Cardiac septum (tissue), 1 donor: ENCODE measurements at places on chromosomes 4 and X. TPM values are rescaled to one million over a fixed set of nuclear protein-coding genes. Genes with fewer than 3 reads are reported as not detected.

DNA sequence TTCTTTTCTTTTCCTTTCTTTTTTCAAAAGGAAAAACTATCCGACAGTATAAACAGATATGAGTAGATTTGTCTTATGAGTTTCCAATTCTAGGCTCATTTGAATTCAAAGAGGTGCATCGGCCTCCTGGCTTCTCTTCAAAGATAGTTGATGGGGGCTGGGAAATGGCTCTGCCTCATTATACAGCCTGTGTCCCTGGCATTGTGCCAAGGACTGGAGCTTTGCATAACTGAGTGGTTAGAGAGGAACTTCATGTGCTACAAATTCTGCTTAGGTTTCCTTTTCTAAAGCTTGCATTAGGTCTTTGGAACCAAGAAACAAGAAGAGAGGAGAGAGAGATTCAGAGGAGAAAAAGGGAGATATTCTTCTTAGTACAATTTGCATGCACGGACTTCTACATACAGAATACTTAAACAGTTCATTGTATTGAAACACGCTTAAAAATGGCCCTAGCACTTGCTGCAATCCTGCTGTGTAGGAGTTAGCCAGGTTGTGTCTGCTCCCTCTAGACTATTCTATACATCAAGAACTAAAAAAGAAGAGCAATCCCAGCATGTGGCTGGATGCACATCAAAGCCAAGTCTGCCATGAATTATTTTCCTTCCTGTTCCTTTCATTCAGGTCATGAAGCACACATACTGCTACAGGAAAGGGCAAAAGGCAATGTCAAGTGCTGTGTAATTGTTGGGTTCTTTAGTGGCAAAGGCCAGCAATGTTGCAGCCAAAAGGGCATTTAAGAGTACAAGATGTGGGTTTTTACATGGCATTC is 70.9 kb downstream of the INTS12 start:
- peak; percentile 75 for DNase-seq

DNA sequence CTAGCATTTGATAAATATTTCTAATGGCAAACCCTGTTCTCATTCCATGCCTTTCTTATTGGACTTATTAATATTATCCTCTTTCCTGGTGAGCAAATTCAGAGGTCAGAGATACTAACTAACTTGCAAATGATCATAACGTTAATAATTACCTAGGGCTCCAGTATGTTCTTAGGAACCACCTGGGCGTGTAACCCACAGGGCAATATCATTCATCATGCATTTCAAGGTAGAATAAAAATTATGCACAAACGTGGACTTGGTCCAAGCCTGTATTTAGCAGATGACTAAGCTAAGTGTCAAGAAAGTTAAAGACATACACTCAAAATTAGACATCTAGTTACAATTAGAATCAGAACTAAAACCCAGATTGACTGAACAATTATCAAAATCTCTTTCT is 850.1 kb downstream of the TRIML1 start:
- no peak for DNase-seq

DNA sequence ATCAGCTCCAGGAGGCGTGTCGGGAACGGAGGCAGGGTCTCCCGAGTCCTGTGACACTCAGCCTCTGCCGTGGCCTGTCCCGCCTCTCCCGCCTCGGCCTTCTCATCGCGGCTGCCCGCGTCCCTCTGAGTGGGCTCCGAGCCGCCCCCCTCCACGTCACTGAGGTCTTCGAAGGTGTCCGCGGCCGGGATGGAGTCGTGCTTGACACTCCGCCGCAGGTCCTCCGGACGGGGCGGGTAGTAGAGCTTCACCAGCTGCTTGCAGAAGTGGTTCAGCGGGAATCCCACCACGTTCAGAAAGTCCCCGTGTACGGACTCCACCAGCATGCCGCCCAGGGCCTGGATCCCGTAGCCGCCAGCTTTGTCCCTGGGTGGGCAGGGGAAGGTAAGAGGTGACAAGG is 25.0 kb downstream of the ASMTL start:
- no peak for DNase-seq

GRCh38 chr4:8756816-8757215 is 114.8 kb downstream of the HMX1 start:
- DNase-seq = peak; percentile 36

DNA sequence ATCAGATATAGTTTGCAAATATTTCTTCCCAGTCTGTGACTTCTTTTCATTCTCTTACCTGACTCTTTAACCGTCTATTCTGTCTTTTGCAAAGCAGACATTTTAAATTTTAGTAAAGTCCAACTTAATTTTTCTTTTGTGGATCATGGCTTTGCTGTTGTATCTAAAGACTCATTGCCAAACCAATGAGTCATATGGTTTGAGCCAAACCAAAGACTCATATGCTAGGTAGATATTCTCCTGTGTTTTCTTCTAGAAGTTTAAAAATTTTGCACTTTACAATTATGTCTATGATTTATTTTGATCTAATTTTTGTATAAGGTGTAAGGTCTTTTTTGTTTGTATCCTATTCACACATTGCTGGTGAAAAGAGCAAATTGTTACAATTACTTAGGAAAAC is 446.8 kb downstream of the ANKRD50 start:
- no peak for DNase-seq

- no peak for DNase-seq
Observed at GRCh38 chrX:39760930-39761329, 336.8 kb downstream of the BCOR start.

GRCh38 chr4:17166954-17167353 is 268.5 kb upstream of the LDB2 start:
- peak; percentile 80 for DNase-seq

GRCh38 chrX:14356401-14356800 is 172.9 kb upstream of the GLRA2 start:
- no peak for DNase-seq

- no peak for DNase-seq
Observed at GRCh38 chrX:30308263-30309138, 689 bp downstream of the NR0B1 start.

DNA sequence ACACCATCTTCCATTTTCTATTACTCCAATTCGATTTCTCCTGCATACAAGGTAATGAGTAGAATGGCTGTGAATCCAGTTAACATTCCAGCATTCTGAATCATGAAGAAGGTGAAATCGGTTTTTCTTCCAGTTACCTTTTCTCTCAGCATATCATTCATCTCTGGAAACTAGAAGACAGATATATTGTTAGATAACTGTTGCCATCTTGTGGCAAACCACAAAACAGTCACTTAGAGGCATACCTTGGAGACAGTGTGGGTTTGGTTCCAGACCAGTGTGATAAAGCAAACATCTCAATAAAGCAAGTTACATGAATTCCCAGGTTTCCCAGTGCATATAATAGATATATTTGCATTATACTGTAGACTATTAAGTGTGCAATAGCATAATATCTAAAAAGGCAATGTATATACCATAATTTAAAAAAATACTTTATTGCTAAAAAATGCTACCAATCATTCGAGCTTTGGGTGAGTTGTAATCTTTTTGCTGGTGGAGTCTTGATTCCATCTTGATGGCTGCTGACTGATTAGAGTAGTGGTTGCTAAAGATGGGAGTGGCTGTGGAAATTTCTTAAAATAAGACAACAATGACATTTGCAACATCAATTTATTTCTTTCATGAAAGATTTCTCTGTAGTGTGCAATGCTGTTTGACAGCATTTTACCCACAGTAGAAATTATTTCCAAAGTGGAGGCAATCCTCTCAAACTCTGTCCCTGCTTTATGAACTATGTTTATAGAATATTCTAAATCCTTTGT is 82.1 kb downstream of the SLC39A8 start:
- DNase-seq = no peak

DNA sequence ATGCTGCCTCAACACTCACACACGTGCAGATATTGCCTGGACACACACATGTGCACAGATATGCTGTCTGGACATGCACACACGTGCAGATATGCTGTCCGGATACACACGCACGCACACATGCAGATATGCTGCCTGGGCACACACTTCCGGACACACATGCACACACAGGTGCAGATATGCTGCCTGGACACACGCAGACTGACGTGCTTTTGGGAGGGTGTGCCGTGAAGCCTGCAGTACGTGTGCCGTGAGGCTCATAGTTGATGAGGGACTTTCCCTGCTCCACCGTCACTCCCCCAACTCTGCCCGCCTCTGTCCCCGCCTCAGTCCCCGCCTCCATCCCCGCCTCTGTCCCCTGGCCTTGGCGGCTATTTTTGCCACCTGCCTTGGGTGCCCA is 14.7 kb downstream of the FGFRL1 start:
- no peak for DNase-seq

DNA sequence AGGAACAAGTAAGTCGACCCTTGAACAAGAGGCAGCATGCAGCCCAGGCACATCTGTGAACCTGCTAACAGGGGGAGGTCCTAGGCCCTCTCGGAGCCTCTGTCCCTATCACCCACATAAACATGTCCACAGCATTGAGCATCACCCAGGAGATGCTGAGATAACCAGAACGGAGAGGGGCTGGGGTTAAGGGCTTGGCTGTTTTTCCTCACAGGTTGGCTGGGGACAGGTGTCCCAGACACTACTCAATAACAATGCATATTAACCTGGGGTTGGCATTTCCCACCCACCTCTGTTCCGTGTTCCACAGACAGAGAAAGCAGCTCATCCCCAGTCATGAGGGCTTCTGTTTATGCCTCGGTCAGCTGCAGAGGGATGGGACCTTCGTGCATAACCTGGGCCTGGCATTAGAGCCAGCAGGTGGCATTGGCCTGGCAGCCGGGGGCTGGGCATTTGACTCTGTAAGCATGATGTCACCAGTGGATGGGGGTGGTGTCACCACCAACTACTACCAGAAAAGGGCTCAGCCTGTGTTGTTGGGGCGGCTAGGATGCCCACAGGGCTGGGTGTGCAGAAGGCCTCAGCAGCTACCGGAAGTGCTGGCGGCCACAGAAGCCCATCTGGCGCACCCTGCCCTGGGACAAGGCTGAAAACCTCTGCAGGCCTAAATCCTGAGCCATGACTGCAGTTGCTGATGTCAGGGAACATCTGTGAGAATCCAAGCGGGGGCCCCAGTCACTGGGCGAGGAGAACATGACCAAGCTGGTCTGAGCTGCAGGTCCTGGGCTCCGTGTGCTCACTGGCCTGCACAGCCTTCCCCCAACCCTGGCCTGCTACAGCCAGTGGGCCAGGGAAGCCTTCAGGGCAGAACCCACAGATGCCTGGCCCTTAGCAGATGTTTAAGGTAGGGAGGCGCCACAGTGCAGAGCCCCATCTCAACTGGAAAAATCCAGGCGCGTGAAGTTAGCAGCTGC is 351.4 kb downstream of the NR3C2 start:
- no peak for DNase-seq

GRCh38 chrX:137194164-137194563 is 160.4 kb upstream of the GPR101 start:
- DNase-seq = no peak

DNA sequence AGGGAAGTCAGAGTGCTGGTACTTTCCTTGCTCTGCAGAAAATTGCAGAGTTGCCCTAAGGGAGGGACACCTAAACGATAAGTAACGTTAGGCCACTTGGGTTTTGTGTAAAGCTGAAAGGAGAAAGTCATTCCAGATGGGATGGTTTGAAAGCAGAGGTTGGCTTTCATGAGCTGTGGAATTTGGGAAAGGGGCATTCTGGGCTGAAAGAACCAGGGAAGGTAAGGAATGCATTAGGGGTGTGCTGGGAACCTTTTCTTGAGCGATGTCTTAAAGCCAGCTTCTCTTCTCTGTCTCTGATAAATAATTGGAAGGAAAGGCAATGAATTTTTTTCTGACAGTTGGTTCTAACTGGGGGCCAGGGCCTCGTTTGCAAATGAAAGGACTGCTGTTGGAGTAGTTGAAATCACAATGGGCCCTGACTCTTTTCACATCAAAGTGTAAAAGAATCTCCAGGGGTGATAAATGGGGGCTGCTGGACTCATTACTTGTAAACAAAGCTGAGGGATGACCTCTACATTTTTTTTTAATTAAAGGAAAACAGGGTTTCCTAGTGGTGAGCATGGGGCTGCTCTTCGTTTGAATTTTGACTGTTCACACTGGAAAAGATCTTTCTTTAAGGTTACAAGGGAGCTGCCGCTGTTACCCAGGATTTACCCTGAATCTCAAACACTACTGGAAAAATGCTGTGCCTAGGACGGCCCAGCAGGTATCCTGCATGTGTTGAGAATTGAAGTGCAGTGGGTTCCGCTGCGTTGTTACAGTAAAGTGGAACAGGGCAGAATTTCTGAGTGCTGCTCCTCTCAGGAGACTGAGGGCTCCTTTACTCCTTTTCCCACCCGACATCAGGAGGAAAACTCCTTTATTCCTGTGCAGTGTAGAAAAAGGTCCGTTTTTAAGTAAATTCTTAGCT is 25.0 kb downstream of the AFF1 start:
- DNase-seq = no peak

GRCh38 chr4:5451243-5451642 is 257.1 kb downstream of the EVC2 start:
- DNase-seq = peak; percentile 24

The NLGN4X gene
- 2.0 TPM for total RNA-seq
